Caki2 (cell line): ENCODE measurements at places on chromosomes 2 and 18. TPM values are rescaled to one million over a fixed set of nuclear protein-coding genes. Genes with fewer than 3 reads are reported as not detected.
A peak's percentile ranks its signal among the peaks of the same experiment; 100 is the strongest.

- no peak for DNase-seq
These were observed 26.2 kb downstream of the FAM210A start for GRCh38 chr18:13700153-13700552.

DNA sequence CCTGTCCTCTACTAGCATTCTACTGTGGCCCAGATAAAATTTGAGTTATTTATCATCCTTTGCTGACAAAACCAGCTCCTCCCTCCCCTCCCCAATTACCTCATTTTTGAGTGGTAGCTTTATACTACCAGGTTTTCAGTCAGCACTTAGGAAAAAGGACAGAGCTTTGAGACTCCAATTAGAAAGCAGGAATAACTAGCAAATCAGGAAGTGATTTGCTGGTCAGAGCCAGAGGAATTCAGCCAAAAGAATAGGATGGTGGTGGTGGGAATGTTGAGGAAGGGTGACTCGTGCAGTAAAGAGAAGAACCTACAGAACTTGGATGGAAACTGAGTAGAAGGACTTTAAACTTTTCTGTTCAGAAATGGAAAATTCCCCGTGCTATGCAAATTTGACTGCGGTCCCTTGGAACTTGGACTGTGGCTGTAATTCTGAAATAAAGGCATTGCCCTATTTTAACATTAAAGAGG is 3.7 kb downstream of the MYL12B start:
- no peak for DNase-seq

DNA sequence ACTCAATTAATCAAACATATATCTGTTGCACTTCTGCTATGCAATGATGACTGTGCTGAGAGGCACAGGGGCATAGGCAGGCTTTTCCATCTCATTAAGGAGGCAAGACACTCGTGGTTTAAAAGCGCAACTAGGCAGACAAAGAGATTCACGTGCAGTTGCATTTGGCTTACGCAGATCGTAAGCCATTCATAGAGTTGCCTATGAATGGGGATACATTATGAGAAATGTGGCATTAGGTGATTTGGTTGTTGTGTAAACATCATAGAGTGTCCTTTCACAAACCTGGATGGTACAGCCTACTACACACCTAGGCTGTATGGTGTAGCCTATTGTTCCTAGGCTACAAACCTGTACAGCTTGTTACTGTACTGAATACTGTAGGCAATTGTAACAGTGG is 284.7 kb downstream of the DCC start:
- no peak for DNase-seq

RFX8 gene
- not detected in 2 replicates for total RNA-seq

GRCh38 chr2:112692918-112693317 is 27.9 kb upstream of the NT5DC4 start:
- DNase-seq, result no peak

- DNase-seq, result no peak
These were observed 3.2 kb downstream of the NHEJ1 start for GRCh38 chr2:219157396-219157795.

CRACDL gene
- total RNA-seq, result not detected in 2 replicates

FARSB gene
- 1.6 and 3.4 TPM in 2 replicates for total RNA-seq

LRRTM4 gene
- 2.1 and 2.6 TPM in 2 replicates for total RNA-seq

DNA sequence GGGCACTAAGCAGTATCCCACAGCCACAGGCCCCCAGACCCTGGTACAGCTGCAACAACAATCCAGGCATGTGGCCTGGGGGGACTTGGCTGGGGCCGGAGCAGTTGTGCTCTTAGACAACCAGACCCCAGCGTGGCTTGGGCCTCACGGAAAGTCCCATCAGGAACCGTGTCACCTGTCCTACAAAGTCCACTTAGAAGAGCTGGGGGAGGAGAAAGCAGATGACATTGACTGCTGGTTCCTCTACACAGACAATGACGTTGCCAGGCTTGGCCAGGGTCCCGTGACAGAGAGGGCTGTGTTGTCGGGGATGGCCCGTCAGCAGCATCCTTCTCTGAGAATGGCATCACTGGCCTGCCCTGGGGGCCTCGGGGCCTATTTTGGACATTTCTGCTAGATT is 124.5 kb downstream of the SEPTIN10 start:
- no peak for DNase-seq

SERTAD2 gene
- total RNA-seq, result 3.4 and 3.5 TPM in 2 replicates

DNA sequence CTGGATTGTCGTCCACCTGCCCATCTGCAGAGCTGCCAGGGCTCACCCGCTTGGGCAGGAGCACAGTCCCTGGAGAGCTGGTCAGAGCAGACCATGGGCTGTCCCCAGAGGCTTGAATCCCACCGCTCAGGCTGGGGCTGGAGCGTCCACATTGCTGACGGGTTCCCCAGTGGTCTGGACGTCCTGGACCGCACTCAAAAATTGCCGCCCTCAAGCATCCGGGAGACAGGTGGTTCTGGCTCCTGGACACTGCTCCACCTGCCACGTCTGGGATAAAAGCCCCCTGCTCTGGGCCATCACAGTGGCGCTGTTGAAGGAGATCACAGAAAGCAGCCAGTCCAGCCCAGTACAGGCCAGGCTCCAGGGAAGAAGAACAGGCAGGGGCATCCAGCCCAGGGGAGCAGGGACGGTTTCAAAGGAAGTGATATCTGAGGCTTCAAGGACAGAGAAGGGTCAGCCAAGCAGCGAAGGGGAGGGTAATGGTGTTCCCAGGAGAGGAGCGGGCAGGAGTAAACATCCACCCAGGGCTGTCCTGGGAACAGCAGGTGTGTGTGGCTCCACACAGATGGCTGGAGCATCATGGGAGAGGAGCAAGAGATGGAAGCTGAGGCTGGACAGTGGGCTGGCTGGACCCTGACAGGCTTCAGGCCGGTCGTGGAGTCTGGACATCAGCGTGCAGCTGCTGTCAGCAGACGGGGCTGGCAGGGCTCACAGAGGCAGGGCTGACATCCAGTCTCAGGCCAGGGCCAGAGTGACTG is 21.9 kb upstream of the ID2 start:
- DNase-seq, result no peak

ACTG2 gene
- total RNA-seq, result not detected in 2 replicates

CCDC121 gene
- 3.7 and 6.0 TPM in 2 replicates for total RNA-seq

SLC11A1 gene
- 1.4 and 3.0 TPM in 2 replicates for total RNA-seq

DNA sequence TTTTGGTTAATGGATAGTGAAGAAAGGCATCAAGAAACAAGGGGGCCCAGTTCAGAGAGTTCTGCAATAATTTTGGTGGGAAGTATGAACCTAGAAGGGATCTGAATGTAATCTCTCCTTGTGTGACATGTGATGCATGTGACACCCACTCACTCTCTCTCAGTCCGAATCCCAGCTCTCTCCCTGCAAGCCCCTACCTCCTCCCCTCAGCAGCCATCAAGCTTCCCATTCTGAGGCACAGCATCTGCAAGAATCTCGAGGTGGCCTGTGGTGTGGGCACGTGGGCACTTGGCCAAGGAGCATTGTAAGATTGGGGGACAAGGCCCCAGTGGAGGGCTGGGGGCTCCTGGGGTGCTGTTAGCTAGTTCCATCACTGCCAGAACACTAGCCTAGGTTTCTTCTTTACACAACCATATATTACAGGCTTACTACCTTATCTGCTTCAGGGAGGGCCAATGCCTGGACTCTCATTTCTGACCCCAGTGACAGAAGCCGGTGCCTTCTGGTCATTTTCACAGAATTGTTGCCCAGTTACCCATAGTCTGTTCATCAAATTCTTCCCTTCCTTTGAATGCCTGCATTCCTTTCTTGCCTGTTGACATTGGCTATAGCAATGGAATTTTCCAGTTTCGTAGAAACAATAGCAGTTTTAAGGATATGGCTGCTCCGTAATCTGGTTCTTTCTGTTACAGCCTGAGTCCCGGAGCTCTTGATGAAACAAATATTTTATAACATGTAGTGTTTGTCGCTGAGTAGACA is 13.3 kb upstream of the LCLAT1 start:
- no peak for DNase-seq

GRCh38 chr2:18506883-18507509 is 53.5 kb downstream of the RDH14 start:
- DNase-seq, result no peak

KYNU gene
- total RNA-seq, result 132 and 187 TPM in 2 replicates

DNA sequence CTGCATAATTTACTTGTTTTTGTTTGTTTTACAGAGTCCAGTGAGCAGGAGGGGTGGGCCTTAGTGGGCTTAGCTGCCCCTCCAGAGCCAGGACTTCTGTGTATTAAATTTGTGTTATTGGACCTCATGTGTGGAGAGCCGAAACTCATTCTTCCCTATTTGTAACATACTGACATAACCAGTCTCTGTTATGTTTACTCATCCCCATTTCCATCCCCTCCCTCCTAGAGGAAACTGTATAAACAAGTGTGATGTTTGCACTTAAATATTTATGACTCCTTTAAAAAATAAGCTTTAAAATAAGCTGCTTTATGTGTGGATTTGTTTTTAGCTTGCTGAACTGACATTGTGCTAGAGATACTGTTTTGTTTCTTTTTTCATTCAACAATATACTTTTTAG is 13.8 kb downstream of the ZNF512 start:
- DNase-seq, result no peak

KIAA2012 gene
- not detected in 2 replicates for total RNA-seq

SUMO1 gene
- total RNA-seq, result 256 and 266 TPM in 2 replicates

LINC00305 gene
- not detected in 2 replicates for total RNA-seq

DNA sequence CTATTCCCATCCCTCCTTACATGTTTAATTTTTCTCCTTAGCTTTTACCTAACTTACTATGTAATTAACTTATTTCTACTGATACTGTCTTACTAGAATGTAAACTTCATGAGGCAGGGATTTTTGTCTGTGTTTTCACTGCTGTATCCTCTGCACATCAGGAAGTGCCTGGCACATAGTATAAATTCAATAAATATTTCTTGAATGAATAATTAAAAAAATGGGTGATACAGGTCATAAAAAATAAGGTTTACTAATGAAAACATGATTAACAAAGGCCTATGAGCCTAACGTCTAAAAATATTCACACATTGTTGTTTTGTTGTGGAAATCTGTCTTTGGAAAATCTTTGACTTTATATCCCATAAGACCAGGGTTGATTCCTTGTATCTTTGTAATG is 4.5 kb downstream of the RBKS start:
- no peak for DNase-seq

FLACC1 gene
- total RNA-seq, result 1.2 TPM in 1 of 2 replicates, not detected in the other

GRCh38 chr2:56217106-56217505 is 33.3 kb downstream of the CCDC85A start:
- no peak for DNase-seq

- no peak for DNase-seq
These were observed 102.5 kb upstream of the PNPT1 start for GRCh38 chr2:55796121-55796520.

- peak; percentile 33 for DNase-seq
These were observed 567 bp downstream of the TMEM200C start for GRCh38 chr18:5894611-5895298.

SERPINB3 gene
- not detected in 2 replicates for total RNA-seq

- DNase-seq, result no peak
These were observed at the start of gene FRZB for GRCh38 chr2:182866461-182867406. FRZB (minus strand) TSS chr2:182866637; CDS start chr2:182866552, 85 bp downstream.

DNA sequence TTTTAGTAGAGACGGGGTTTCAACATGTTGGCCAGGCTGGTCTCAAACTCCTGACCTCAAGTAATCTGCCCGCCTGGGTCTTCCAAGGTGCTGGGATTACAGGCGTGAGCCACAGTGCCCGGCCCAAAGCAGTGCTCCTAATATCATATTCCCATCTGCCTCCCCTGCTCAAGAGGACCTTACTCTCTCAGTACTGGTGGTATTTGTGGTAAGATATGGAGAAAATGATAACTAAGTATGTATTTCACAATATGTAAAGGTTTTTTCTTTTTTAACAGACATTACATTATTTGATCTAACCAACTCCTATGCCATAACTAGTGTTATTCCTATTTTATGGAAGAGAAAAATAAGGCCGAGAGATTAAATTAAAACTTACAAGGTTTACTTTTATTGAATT is 201.0 kb downstream of the CAMKMT start:
- DNase-seq, result no peak

- no peak for DNase-seq
These were observed 28.4 kb downstream of the ACTR2 start for GRCh38 chr2:65256054-65256453.

GRCh38 chr2:38187541-38188011 is 111.6 kb upstream of the CYP1B1 start:
- no peak for DNase-seq

NEU2 gene
- not detected in 2 replicates for total RNA-seq

GRCh38 chr2:71395471-71395870 is 57.9 kb upstream of the DYSF start:
- no peak for DNase-seq

DNA sequence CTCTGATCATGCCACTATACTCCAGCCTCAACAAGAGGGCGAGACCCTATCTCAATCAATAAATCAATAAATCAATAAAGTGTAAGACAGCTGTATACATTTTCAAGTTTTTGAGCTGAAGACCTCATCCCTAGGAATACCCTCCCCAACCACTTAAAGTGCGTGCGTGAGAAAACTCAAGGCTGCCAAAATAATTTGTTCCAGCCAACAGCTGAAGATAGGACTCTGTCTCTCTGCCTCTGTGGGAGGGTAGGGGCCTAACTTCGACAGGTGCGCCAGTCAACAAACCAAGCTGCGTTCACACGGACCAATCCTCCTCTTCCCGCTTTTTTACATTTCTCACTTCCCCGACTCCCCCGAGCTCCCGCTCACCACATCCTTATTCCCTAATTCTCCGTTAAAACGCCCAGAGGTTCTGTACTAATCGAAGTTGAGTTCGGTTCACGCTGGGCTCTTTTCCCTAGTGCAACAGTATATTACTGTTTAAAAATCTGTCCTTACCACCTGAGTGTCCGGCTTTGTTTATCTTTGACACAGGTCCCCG is 618 bp downstream of the POLR2D start:
- DNase-seq, result no peak

GRCh38 chr2:83602753-83603152 is 856.3 kb downstream of the SUCLG1 start:
- no peak for DNase-seq

DNA sequence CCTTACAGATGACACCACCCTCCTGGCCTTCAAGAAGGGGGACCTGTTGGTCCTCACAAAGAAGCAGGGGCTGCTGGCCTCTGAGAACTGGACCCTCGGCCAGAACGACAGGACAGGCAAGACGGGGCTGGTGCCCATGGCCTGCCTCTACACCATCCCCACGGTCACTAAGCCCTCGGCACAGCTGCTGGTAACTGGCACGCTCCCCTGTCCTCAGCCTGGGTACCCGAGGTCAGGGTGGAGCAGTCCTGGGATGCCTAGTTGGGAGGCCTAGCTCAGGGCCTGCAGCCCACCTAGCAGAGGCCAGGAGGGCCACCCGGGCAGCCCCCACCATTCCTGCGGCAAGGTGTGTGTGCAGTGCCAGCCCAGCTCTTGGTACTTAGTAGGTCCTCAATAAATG is 16.3 kb upstream of the GPR17 start:
- DNase-seq, result no peak

GRCh38 chr2:111982822-111983221 is 72.2 kb upstream of the TMEM87B start:
- no peak for DNase-seq

TUBA4B gene
- total RNA-seq, result 0.10 TPM in 1 of 2 replicates, not detected in the other

RNF152 gene
- total RNA-seq, result not detected in 2 replicates

GRCh38 chr2:15651367-15651727 is 59.7 kb downstream of the DDX1 start:
- no peak for DNase-seq

XIRP2 gene
- not detected in 2 replicates for total RNA-seq

ALKAL2 gene
- total RNA-seq, result 2.0 TPM in 1 of 2 replicates, not detected in the other

GALR1 gene
- not detected in 2 replicates for total RNA-seq

- no peak for DNase-seq
These were observed 563.4 kb upstream of the POU3F3 start for GRCh38 chr2:104290566-104290891.

GKN1 gene
- total RNA-seq, result not detected in 2 replicates

GRCh38 chr2:72917877-72918553 is 696 bp downstream of the EMX1 start:
- no peak for DNase-seq
